ENCODE measurements at places on chromosomes 13 and 19.

- DNase-seq, result peak; percentile 25
Measured at GRCh38 chr13:23743278-23744076, 145.7 kb downstream of the MIPEP start.

DNA sequence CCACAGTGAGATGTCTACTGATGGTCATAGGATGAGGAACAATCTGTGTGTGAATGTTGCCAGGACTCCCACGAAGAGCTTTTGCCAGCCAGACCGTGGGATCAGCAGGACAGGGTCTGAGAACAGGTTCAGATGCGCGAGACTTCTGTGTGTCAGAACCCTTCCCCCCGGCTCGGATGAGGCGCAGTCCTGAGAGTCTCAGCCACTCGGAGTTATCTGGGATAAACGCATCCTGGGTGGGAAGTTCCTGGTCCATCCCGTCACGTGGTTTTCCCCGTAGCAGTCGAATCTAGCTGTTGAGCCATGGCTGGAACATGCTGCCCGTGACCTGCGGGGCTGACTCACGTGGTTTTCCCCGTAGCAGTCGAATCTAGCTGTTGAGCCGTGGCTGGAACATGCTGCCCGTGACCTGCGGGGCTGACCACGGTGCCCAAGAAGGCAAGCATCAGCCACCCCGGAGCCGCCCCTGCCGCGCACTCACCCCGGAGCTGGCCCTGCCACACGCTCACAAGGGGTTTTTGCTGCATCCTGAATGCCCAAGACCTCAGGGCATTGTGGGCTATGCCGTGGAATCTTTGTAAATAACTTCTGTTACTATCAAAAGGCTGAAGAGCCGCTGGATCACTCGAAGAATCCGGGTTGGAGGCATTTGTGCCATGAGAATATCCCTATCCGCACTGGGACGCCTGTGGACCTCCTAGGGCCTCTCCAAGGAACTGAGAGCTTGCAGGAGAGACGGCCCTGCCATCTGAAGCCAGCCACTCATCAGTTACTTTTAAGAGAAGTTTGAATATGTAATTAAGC, 130.8 kb upstream of the MCF2L start:
- no peak for DNase-seq

GRCh38 chr13:84290386-84290785, 408.1 kb upstream of the SLITRK1 start:
- no peak for DNase-seq

DNA sequence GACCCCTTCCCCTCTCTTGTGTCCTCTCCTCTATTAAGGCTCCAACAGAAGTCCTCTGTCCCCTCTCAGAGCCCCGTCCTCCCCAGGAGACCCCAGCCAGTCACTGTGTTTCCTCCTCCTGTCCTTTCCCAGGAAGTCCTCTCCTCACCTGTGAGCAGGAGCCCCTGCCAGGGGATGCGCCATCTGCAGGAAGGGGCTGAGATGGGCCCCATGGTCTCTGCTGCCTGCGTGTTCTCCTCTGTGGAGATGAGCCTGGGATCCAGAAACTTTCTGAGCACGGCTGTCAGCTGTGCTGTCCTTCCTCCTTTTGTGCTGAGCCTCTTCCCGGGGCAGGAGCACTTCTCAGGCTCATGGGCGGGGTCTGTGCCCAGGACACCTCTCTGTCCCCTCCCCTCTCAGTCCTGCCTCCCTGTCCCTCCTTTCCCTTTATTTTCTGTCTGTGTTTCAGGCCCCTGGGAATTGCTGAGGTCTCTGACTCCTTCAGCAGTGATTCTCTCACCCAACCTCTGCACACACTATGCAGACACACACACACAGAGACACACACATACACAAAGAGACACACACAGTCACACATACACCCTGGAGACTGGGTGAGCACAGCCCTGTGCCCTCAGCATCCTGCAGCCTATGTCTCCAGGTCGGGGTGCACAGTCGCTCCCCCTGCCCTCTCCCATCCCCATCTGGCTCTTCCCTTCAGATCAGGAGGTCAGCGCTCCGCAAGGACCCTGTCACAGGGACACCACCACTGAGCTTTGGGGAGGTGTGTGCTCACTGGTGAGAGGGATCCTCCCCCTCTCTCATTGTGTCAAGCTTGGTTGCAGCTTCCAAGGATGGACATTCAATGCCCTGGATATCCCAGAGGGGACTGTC, at the start of gene CEACAM8:
Gene CEACAM8 (minus strand): TSS at position 308 of the 873 bp plus-strand sequence. CDS start 96 bp downstream, at position 212.
- no peak for DNase-seq

GRCh38 chr13:62631619-62632018, 1216.0 kb upstream of the PCDH20 start:
- no peak for DNase-seq

DNA sequence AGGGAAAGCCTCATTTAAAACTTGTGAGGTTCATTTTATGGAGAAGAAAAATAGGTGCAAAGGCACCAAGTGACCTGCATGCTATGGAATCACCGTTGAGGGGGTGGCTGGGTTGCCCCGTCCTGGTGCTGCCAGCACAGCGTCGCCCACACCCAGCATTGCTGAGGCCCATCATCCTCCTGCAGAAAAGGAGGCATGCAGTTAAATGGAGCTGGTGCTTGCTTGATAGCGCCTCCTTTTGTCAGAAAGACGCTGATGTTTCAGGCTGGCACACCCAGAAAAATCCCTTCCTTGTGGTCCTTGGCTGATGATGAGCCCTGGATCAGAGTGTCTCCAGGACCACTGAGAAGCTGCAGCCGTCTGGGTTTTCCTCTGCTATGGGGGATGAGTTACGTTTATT, 36.9 kb downstream of the DHRS12 start:
- DNase-seq, result no peak

DNA sequence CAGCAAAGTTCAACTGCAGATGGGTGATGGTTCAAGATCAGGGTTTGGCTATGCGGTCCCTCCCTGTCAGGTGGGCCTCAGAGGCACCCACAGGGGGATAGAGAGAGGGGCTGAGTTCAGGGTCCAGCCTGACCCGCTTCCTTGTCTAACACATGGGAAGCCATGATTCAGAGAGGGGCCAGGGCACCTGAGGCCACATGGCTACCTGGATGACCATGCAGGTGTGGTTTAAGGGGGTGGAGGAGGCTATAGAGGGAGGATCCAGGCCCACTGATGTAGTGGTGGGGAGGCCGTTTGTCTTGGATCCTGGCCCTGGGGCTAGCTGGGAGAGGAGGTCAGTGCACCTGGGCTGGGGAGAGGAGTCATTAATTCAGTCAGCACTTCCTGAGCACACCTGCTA, 56.7 kb downstream of the ZNF536 start:
- DNase-seq, result no peak

- no peak for DNase-seq
Measured at GRCh38 chr19:10268071-10268470, 2.8 kb upstream of the ICAM1 start.

DNA sequence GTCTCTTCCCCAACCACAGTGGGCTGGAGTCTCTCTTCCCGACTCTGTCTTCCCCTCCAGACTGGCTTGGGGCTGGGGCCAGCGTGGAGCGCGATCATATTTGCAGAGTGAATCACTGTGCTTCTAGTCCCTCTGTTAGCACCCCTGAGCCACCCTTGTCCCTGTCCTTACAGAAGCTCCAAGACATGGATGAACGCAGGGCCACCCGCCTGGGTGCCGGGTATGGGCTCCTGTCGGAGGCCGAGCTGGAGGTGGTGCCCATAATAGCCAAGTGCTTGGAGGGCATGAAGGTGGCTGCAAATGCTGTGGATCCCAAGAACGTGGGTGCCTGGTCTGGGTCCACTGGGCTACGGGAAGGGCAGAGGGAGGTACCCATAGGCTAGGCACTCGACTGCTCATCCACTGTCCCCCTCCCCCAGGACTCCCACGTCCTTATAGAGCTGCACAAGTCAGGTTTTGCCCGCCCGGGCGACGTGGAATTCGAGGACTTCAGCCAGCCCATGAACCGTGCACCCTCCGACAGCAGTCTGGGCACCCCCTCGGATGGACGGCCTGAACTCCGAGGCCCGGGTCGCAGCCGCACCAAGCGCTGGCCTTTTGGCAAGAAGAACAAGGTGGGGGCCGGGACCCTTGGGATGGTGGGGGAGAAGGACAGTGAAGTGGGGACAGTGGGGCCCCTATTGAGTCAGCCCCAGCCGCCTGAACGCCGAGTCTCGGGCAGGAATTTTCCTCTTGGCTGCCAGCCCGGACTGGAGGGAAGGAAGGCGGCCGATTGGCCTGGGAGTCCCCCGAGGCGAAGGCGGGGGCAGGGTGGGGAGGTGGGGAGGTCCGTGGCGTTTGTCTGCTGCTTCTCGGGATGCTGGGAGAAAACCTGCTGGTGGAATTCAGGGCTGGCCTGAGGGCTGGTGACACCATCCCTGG, 5.2 kb downstream of the TRIP10 start:
- DNase-seq, result no peak

- DNase-seq, result no peak
Measured at GRCh38 chr19:3768015-3768747, 3.8 kb downstream of the RAX2 start.

DNA sequence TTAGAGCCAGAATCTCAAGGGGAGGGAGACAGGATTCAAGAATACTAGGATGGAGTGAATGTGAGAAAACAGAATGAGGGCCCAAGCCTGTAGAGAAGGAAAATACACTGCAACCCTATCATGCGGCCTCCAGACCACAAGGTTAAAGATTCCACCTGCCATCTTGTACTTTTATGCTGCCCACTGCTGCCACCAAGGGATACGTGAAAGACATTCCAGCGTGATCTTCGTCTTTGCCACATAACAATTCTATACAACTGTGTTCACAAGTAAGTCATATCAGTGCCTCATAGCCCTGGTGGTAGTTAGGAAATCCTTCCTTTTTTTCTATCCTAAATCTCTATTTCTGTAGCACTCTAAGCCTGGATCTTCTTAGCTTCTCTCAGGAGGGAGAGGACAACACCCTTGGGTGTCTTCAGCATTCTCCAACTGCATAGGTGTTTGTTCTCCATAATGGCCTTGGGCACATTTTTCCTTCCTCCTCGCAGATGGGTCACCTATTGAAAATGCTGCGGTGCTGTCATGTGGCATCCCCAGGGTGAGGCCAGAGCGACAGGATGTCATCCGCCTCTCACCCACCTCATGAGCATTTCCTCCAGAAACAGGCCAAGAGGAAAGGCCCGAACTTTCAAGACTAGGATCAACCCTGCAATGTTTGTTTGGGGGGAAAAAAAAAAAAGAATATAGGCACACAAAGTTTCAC, 13.6 kb downstream of the TPT1 start:
- DNase-seq, result no peak

GRCh38 chr19:46201454-46202310, 27.9 kb upstream of the IGFL1 start:
- no peak for DNase-seq

GRCh38 chr19:17686023-17686521, 2.1 kb downstream of the UNC13A start:
- no peak for DNase-seq

DNA sequence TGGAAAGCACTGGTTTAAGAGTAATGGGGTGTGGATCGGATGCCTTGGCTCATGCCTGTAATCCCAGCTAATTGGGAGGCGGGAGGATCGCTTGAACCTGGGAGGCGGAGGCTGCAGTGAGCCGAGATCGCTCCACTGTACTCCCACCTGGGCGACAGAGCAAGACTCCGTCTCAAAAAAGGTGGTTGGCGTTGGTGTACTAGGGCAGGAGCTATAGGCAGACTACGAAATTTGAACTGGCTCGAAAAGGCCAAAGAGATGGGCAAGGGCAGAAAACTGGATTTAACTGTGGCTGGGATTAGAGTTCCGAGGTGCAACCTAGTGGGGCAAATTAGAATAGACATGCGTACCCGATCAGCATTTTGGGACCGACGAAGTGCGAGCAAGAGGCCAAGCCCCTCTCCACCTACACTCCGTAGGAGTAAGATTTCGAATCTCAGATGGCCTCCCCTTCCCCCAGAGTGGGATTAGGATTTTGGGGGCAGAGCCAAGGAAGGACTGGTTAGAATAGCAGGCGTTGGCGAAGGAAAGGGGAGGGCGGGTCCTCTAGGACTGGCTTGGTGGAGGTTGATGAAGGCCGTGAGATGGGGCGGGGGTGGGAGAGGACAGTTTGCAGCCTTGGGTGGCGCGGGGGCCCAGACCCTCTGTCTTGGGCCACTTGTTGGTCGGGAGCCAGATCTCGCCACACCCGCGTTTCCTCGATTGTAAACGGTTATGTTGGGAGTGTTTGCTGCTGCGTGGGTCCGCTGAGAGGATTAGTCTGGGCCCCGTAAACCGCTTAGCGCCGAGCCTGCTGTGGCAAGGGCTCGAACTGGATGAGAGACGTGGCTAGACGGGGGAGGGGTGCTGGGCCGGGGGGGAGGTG, 2.0 kb upstream of the INAFM1 start:
- DNase-seq, result no peak

DNA sequence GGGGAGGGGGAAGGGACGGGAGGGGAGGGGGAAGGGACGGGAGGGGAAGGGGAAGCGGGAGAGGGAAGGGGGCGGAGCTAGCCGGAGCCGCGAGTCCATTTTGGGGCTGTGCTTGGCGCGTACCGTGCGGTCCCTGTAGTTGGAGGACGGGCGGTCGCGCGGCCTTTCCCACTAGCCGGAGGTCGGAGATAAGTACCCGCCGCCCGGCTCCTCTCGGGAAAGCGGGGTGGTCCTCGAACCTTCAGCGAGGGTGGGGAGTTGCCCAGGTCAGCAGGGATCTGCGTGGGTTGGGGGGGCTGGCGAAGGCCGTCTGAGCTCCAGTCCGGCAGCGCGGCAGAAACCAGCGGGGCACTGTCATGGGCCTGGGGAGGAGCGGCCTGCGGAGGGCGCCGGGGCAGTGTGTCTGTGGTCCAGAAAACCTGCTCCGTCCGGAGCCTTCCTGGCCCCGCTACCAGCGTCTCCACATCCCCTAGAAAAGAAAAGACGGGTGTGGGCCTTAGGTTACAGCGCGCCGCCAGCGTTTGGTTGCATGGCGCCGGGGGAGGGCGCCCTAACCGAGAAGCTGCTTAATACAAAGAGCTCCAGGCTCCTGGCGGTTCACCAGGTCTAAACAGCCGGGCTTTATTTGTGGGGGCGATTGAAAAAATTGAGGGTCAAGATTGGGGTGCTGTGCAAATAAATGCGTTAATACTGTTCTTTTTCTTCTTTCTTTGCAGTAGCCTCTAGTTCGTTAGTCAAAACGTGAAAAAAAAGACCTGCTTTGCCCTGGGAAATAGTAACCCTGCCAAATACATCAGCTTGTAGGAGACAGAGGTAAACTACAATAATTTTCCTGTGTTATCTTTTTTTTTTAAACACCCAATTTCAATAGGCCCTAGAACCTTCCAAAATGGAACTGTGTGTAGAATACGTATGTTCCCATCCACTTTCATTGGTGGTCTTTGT, at the start of gene TRIM13:
Gene TRIM13 (plus strand): TSS at position 92 of the 945 bp plus-strand sequence. CDS start 14,899 bp downstream, outside the sequence.
- peak; percentile 76 for DNase-seq

DNA sequence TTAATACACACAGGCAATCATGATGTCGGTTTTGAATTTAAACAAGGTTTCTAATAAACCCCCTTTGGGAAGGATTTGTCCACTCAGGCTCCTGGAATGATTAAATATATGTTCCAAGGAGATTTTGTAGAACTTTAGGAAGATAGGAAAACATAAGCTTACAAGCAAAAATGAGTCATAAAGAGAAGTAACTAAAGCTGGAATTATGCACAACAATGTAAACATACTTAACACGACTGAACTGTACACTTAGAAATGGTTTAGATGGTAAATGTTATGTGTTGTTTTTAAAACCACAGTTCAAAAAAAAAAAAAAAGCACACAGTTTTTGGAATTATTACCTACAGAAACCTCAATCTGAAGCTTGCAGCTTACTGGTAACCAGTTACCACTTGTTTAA, 304.4 kb downstream of the NALCN start:
- no peak for DNase-seq

Data from activated T-helper 1 cell treated with anti-CD3 and anti-CD28 coated beads, Interleukin-12 subunit alpha, Interleukin-12 subunit beta, Interleukin-2, Interleukin-4 antibody, amounts not matched to agents 30 ng/mL and 10 ng/mL and 1 ng/mL, durations not matched to agents 14 hours and 24 hours and 36 hours (primary cell).